ENCODE measurements at places on chromosomes 5 and 9. TPM values are rescaled to one million over a fixed set of nuclear protein-coding genes. Genes with fewer than 3 reads are reported as not detected.

The FCHO2 gene
- total RNA-seq, result 25.3 TPM

The CDH10 gene
- total RNA-seq, result 0.72 TPM

The SCGB3A2 gene
- 0.39 TPM for total RNA-seq

The TLX3 gene
- total RNA-seq, result not detected

The ZFP62 gene
- total RNA-seq, result 17.8 TPM

The NR6A1 gene
- total RNA-seq, result 7.6 TPM

The TMEM215 gene
- not detected for total RNA-seq

The FCN2 gene
- total RNA-seq, result not detected

The CARTPT gene
- total RNA-seq, result not detected

The PCDH12 gene
- total RNA-seq, result not detected

The SHOC1 gene
- total RNA-seq, result 0.10 TPM

The TUBB4B gene
- total RNA-seq, result 265 TPM

The GABBR2 gene
- 6.3 TPM for total RNA-seq

The GABRB2 gene
- not detected for total RNA-seq

The TRAF2 gene
- 48.7 TPM for total RNA-seq

The NTRK2 gene
- total RNA-seq, result 0.23 TPM

The RASEF gene
- 2.9 TPM for total RNA-seq

The LCP2 gene
- total RNA-seq, result 0.36 TPM

The PPP3R2 gene
- not detected for total RNA-seq

The GABRA6 gene
- total RNA-seq, result not detected

The NSG2 gene
- not detected for total RNA-seq

The NR5A1 gene
- total RNA-seq, result 2.5 TPM

The SRD5A1 gene
- 30.4 TPM for total RNA-seq

The MAMDC2 gene
- 1.5 TPM for total RNA-seq

The ENG gene
- 25.1 TPM for total RNA-seq

The SH3PXD2B gene
- 39.7 TPM for total RNA-seq

The IFNA2 gene
- total RNA-seq, result not detected

The ANKRD31 gene
- not detected for total RNA-seq

The PARP8 gene
- total RNA-seq, result 20.2 TPM

The MSMP gene
- 1.4 TPM for total RNA-seq

The OTP gene
- total RNA-seq, result 0.05 TPM
